Stimulated activated CD8-positive, alpha-beta memory T cell treated with anti-CD3 and anti-CD28 coated beads, Interleukin-7, amount 100 ng/mL, for 1 hour (primary cell): ENCODE measurements at places on chromosomes 3 and 15.

DNA sequence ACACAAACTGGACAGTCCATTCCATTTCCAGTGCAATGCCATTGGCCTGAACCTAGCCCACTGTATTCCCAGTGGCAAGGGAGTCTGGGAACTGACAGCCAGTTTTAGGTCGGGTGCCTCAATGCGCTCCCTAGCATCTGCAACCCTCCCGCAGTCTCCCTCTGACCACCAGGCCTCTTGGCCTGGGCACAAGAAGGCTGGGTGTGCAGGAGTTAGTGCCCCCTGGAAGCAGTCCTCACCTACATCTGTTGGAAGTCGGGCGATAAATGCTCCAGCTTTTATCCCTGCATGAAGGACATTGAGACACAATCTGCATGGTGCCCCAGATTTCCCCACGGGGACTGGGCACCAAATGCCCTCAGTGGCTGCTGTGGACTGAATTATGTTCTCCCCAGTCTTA, 12.7 kb downstream of the C3orf22 start:
- DNase-seq: no peak

- no peak for DNase-seq
These were observed 576.5 kb downstream of the ZNF385D start for GRCh38 chr3:21174461-21174860.

GRCh38 chr15:46892621-46893160, 824.6 kb upstream of the SEMA6D start:
- no peak for DNase-seq

DNA sequence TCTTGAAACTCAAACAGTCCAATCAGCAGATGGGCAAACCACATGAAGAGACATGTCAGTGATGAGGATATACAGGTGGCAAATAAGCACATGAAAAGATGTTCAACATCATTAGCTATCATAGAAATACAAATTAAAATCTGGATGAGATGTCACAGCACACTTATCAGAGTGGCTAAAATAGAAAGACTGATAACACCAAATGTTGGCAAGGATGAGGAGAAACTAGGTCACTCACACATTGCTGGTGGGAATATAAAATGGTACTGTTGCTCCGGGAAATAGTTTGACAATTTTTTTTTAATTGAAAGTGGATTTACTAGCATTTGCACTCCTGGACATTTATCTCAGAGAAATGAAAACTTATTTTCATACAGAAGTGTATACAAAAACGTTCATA, 8.4 kb downstream of the PGPEP1L start:
- DNase-seq: no peak

- DNase-seq: no peak
These were observed 5.3 kb upstream of the BCL6 start for GRCh38 chr3:187750513-187751123.

GRCh38 chr3:73453666-73454065, 171.1 kb downstream of the PDZRN3 start:
- no peak for DNase-seq

DNA sequence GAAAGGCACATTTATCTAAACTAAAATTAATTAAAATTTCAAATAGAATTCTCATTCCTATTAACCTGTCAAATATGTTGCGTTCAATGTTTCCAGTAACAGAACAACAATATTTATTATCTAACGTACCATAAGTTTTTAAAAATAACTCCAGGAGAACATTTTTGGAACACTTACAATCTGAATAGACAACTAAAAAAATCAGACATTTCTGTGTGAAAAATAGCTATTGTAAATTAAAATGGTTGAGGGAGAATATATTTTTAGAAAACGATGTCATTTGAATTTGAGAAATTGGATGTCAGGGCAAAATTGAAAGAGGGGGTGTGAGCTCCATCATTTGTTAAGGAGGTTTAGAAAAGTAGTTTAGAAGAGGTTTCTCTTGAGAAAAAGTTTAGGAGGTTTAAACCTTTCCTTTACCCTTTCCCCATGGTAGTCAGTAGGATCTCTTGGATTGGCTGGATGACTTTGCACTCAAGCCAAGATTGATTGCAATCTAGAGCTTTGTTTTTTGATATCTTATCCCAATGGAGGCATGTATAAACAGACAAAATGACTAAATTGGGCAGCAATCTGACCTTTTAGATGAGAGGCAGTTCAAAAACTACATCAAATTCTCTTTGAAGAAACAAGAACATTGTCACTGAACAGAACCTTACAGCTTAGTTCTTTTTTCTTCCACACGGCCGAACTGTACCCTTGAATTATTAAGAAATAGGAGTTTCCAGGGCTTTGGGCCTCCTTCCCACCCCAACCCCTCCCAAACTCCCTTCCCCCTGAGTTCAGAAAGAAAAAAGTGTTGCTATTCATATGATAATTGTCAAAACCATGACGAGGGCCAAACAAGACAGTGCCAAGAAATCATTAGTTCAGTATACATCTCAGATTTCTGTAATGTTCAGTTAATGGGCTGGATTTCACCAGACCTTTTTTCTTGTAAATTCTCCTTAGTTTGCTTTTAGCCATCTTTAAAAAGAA, 79.7 kb upstream of the CDIN1 start:
- no peak for DNase-seq

DNA sequence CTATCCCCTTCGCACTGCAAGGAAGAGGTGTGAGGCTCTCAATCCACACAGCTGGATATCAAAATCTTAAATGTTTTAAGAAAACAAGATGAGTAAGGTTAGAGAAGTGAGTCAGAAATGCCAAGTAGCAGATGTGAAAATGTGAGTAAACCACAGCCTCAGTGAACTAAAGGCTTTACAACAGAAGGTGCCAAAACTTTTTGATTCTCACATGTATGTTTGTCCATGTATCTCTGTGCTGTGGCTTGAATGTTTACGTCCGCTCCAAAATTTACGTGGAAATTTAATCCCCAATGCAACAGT, 126.8 kb upstream of the PFN2 start:
- no peak for DNase-seq

DNA sequence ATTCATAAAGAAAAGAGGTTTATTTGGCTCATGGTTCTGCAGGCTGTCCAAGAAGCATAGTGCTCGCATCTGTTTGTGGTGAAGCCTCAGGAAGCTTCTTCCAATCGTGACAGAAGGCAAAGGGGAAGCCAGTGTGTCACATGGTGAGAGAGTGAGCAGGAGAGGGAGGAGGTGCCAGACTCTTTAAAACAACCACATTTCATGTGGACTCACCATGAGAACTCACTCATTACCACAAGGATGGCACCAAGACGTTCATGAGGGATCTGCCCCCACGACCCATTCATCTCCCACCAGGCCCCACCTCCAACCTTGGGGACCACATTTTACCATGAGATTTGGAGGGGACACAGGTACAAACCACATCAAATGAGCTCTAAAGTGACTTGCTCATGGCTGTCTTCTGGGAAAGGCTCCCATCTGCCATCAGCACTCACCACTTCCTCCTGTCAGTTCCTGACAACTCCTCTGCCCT, 327.3 kb upstream of the TLE3 start:
- DNase-seq: no peak

- no peak for DNase-seq
These were observed 54.0 kb downstream of the KCNAB1 start for GRCh38 chr3:156174229-156174847.

DNA sequence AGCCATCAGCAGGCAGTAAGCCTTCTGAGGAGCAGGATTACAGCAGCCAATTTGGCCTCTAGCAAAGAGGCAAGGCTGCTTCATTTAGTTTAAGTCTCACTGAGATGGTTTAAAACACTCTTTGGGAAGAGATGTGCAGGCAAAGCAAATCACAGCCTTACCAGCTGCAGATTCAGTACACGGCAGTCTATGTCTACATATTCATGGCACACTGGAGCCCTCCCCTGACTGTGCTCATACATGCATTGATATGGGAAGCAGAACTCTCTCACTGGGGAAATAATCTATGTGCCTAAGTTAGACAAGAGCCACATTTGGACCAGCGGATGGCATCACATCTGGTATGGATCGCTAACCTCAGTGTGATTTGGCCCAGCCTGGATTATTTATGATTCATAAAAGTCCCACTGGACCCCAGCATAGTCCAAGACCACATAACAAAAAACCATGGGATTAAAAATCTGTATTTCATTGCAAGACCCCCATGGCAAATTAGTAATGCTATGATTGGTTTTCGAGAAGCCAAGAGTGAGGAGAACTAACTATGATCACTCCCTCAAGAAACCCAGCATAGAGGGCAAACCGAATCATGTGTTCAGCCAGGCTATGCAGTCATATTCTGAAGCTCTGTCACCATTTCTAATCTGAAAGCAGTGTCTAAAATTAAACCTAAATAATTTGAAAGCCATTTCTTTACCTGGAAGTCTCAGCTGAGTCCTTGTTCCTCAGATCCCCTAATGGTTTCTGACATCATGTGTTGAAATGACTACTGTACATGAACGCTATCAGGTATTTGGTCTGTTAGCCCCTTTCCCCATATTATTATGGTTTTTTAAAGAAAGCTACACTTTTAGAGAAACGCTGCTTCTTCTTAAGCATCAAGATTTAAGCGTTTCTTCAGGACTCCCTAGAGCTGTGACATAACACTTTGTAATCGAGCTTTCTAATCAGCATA, 1.2 kb downstream of the PRICKLE2 start:
- no peak for DNase-seq

GRCh38 chr3:46987743-46988401, 8.4 kb downstream of the NBEAL2 start:
- DNase-seq: peak; percentile 68

DNA sequence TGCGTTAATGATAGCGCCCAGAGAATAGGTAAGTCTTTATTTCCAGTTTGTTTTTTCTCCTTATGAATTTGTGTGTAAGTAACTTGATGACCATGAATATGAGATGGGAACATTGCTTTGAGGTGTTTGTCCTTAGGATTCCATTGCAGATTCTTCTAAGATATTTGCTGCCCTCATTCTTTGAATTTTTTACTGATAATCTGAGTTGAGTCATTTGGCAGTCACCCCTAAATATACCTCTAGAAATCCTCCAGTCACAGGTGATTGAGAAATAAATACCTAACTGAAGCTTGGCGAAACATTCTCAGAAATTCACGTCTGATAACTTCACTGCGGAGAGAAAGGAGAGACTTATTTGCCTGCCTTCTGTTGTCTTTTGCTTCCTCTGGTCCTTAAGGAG, 345.5 kb downstream of the SQOR start:
- no peak for DNase-seq

- DNase-seq: peak; percentile 91
These were observed at the start of gene KBTBD8 for GRCh38 chr3:66998113-66998903. Gene KBTBD8, plus strand, starts transcription at chr3:66998307. Its CDS starts 49 bp downstream, at chr3:66998356.

- DNase-seq: no peak
These were observed 119.2 kb downstream of the CTNNB1 start for GRCh38 chr3:41318520-41318919.

GRCh38 chr15:51737522-51738305, at the start of gene LYSMD2:
Gene LYSMD2, minus strand, starts transcription at chr15:51737655. Its CDS starts 33 bp downstream, at chr15:51737622.
- DNase-seq: peak; percentile 46

DNA sequence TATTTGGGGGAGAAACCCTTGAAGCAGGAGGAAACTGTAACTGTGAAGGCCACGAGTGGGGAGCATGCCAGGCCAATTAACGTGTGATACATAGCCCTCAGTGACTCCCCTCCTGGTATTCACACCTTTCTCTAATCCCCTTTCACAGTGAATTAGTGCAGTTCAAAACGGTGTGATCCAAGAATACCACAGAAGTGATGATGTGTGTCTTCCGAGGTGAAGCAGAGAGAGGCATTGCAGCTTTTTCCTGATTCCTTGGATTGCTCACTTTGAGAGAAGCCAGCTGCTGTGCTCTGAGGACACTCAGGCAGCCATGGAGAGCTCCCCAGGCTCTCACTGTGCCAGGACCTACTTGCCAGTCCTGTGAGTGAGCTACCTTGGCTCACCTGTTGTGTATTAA, 17.3 kb downstream of the NIPA2 start:
- no peak for DNase-seq

- DNase-seq: no peak
These were observed 54.8 kb downstream of the FBN1 start for GRCh38 chr15:48590723-48591122.

GRCh38 chr3:186003610-186004009, 65.8 kb upstream of the TRA2B start:
- DNase-seq: no peak
